ENCODE measurements at places on chromosomes 12 and 14. TPM values are rescaled to one million over a fixed set of nuclear protein-coding genes. Genes with fewer than 3 reads are reported as not detected.

The OAS2 gene
- 36.6 TPM for total RNA-seq

The GALNT8 gene
- total RNA-seq: 1.2 TPM

The NOC4L gene
- 14.6 TPM for total RNA-seq

The TMEM63C gene
- 0.51 TPM for total RNA-seq

The BHLHE41 gene
- total RNA-seq: 21.0 TPM

The GLIPR1L1 gene
- not detected for total RNA-seq

The USP30 gene
- total RNA-seq: 15.1 TPM

The TEX22 gene
- not detected for total RNA-seq

The USP44 gene
- total RNA-seq: 1.3 TPM

The SIRT4 gene
- total RNA-seq: 1.6 TPM

The NEUROD4 gene
- total RNA-seq: not detected

The RIPK3 gene
- total RNA-seq: 12.7 TPM

The LYSET gene
- 24.1 TPM for total RNA-seq

Data from mesenteric fat pad (tissue), 1 donor.